ENCODE measurements at places on chromosomes 12 and 14. TPM values are rescaled to one million over a fixed set of nuclear protein-coding genes. Genes with fewer than 3 reads are reported as not detected.

The EEA1 gene
- 18.3 TPM for total RNA-seq

The NOXRED1 gene
- total RNA-seq = not detected

The SYNE2 gene
- 20.1 TPM for total RNA-seq

The FERMT2 gene
- total RNA-seq = 20.5 TPM

The HOXC13 gene
- 6.0 TPM for total RNA-seq

The KERA gene
- total RNA-seq = not detected

The ZFHX2 gene
- 0.26 TPM for total RNA-seq

The ADAM21 gene
- total RNA-seq = 0.04 TPM

Measured in A375 (cell line).